Naive thymus-derived CD8-positive, alpha-beta T cell (primary cell): ENCODE measurements at places on chromosomes 11 and 22.

DNA sequence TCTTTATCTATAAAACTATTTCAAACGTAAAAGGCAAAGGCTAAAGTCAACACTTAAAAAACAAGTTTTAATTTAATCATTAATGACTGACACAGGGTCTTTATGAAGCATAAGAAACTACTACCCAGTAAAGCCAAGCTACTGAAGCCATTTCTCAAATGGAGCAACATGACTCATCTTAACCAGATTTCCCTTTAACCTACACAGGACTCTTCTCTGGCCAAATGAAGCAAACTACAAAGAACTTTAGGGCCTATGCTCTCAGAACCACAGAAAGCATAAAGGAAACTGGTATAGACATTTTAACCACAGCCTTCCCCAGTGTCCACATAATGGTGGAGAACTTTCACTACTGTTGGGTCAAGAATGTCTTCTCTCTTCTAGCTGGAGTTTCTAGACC is 34.7 kb downstream of the ALG9 start:
- H3K4me1 ChIP-seq, result peaks cover 3% of the 10 kb centered on the region
- no peak overlapping the region for H3K4me3 ChIP-seq
- H3K27me3 ChIP-seq, result no peaks in the 10 kb centered on the region

GRCh38 chr22:46473896-46474557 is 63.4 kb downstream of the CELSR1 start:
- no peak overlapping the region for H3K27ac ChIP-seq
- H3K36me3 ChIP-seq, result peaks cover 12% of the 10 kb centered on the region
- H3K27me3 ChIP-seq, result peaks cover 8% of the 10 kb centered on the region
- no peaks in the 10 kb centered on the region for H3K4me1 ChIP-seq
- DNase-seq, result no peak

DNA sequence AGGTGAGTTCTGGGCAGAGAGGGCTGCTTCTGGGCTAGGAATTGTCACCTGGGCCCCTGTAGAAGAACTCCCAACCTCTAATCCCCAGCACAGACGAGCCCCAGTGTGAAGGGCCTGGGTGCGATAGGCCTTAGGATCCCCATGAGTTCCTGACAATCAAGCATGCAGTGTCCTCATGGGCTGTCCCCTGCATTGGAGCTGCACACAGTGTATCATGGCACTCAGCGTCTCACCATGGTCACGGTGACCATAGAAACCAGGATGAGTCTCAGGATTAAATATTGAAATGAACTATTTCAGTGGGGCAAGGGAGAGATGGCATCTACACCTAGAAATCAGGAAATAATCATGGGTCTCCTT is 292 bp downstream of the SCGB2A1 start:
- no peak for DNase-seq
- peaks cover 21% of the 10 kb centered on the region for H3K27me3 ChIP-seq
- no peak overlapping the region for H3K4me3 ChIP-seq
- no peak overlapping the region for H3K27ac ChIP-seq
- no peaks in the 10 kb centered on the region for H3K4me1 ChIP-seq

GRCh38 chr11:87597725-87598124 is 560.0 kb downstream of the TMEM135 start:
- no peak overlapping the region for H3K4me3 ChIP-seq
- DNase-seq, result no peak
- no peaks in the 10 kb centered on the region for H3K4me1 ChIP-seq
- no peaks in the 10 kb centered on the region for H3K36me3 ChIP-seq
- no peak overlapping the region for H3K27ac ChIP-seq

DNA sequence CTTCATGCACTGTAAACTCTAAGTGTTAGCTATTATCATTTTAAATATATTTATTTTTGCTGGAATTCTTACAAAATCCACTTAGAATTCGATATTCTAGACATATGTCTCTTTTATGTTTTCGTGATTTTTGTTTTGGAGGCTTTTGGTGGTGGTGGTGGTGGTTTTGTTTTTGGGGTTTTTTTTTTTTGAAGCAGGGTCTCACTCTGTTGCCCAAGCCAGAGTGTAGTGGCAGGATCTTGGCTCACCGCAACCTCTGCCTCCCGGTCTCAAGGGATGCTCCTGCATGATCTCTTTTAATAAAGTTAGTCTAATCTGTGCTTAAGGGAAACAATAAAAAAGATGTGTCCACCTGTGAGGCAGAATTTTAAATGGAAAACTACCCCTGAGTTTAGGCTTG is 117.7 kb downstream of the MRTFA start:
- H3K27ac ChIP-seq, result peak overlapping the region; percentile 91
- H3K27me3 ChIP-seq, result no peaks in the 10 kb centered on the region
- H3K36me3 ChIP-seq, result no peaks in the 10 kb centered on the region
- peaks cover 32% of the 10 kb centered on the region for H3K4me1 ChIP-seq
- no peak for DNase-seq
- H3K4me3 ChIP-seq, result peak overlapping the region; percentile 76

- peaks cover 35% of the 10 kb centered on the region for H3K27me3 ChIP-seq
- no peak overlapping the region for H3K4me3 ChIP-seq
- H3K27ac ChIP-seq, result no peak overlapping the region
- peaks cover 9% of the 10 kb centered on the region for H3K36me3 ChIP-seq
- peaks cover 2% of the 10 kb centered on the region for H3K4me1 ChIP-seq
Measured at GRCh38 chr11:111909378-111909777, 2.2 kb downstream of the CRYAB start.

- H3K27me3 ChIP-seq, result no peaks in the 10 kb centered on the region
- H3K27ac ChIP-seq, result no peak overlapping the region
- H3K36me3 ChIP-seq, result no peaks in the 10 kb centered on the region
- DNase-seq, result no peak
- H3K4me3 ChIP-seq, result no peak overlapping the region
- no peaks in the 10 kb centered on the region for H3K4me1 ChIP-seq
Measured at GRCh38 chr11:126378763-126379162, 23.3 kb downstream of the ST3GAL4 start.

DNA sequence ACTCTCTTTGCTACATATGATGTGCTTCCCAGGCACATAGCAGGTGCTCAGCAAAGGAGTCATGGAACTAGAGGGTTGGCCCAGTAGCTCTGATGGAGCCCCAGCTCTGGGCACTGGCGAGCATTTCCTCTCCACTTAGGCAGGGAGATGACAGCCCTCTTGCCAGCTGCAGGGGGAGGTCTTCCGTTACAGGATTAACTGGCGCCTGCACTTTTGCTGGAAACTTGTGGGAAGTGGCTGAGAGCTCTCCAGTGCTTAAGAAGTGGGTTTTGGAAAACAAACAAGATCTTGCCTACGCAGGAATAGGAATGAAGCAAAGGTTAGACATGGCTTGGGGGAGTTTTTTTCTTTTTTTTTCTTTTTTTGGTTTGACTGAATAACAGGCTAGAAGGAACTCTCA is 75.5 kb downstream of the MICAL2 start:
- no peaks in the 10 kb centered on the region for H3K27me3 ChIP-seq
- no peak for DNase-seq
- H3K4me3 ChIP-seq, result no peak overlapping the region
- H3K4me1 ChIP-seq, result peaks cover 5% of the 10 kb centered on the region
- no peaks in the 10 kb centered on the region for H3K36me3 ChIP-seq

GRCh38 chr11:72642884-72643522 is 31.2 kb downstream of the PDE2A start:
- peak overlapping the region; percentile 73 for H3K4me3 ChIP-seq
- H3K27ac ChIP-seq, result no peak overlapping the region
- peak; percentile 71 for DNase-seq
- no peaks in the 10 kb centered on the region for H3K27me3 ChIP-seq
- H3K4me1 ChIP-seq, result no peaks in the 10 kb centered on the region

DNA sequence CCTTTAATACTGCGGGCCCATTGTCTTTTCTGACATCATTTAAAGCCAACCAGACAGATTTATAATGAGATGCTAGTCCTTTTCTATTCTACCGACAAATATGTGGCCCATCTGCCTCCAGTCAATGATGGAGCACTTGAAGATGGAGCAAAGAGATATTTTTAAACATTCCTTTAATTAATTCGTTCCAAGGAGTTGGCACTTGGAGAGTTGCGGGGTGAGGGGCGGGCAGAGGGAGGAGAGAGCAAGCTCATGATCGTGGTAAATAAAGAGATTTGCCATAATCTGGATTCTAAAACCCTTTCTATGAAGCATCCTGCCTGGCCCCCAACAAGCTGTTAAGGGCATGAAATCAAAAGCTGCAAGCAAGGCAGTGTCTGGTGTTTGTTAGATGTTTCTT is 5.0 kb downstream of the SLC1A2 start:
- no peak overlapping the region for H3K4me3 ChIP-seq
- no peak for DNase-seq
- H3K27ac ChIP-seq, result no peak overlapping the region
- H3K4me1 ChIP-seq, result peaks cover 5% of the 10 kb centered on the region

DNA sequence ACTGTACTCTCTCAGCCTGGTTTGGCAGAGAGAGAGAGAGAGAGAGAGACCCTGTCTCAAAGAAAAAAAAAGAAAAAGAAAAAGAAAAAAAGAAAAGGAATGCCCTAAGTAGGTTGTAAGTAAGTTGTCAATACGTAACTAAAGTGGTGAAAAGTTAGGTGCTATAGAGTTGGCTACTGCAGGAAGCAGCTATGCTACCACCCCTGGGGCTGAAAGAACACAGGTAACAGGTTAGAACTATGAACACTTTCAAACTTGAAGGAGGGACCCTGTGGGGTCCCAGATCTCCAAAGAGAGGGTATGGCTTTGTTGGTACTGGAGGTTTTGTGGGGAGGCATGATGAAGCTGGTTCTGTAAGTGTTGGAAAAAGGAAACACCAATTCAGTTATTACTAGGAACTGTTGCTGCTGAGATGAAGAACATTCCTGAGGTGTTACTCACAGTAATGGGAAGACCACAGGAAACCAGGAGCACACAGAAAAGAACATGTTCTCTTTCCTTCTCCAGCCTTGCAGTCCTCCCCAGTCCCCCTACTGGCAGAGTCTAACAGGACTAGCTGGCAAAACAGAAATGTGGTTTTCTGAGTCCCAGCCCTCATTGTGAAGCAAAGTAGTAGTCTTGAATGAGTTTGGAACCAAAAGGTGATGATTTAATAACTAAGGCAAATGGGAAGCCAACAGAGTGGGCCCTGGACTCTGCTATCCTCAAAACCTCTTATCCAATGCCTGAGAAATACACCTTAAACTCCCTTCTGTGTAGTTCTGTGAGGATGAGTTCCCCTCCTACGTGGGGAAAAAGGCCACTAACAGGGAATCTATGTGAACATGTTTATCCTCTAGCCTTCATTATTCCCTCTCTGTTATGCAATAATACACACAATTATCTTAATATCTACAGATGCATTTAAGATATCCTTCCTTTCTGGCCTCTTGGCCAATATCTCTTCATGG is 427.0 kb upstream of the DDI1 start:
- peaks cover 12% of the 10 kb centered on the region for H3K27me3 ChIP-seq
- H3K27ac ChIP-seq, result no peak overlapping the region
- DNase-seq, result no peak

- no peaks in the 10 kb centered on the region for H3K36me3 ChIP-seq
- no peak overlapping the region for H3K27ac ChIP-seq
- H3K27me3 ChIP-seq, result peaks cover 18% of the 10 kb centered on the region
Measured at GRCh38 chr22:47408409-47408808, 646.0 kb downstream of the TBC1D22A start.

DNA sequence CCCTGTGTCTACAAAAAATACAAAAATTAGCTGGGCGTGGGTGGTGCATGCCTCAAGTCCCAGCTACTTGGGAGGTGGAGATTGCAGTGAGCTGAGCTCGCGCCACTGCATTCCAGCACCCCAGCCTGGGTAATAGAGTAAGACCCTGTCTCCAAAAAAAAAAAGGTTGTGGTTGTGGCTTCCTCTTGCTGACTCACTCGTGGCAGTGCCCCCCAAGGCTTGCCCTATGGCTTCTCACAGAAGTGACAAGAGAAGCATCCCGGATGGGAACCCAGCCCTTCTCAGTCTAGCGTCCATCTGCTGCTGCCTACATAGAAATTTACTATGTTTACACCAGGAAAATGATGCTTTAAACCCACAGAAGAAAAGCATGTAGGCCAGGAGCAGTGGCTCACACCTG is 68.5 kb upstream of the PITPNB start:
- no peaks in the 10 kb centered on the region for H3K27me3 ChIP-seq
- H3K36me3 ChIP-seq, result no peaks in the 10 kb centered on the region
- DNase-seq, result no peak
- peaks cover 10% of the 10 kb centered on the region for H3K4me1 ChIP-seq
- H3K4me3 ChIP-seq, result no peak overlapping the region

- H3K27ac ChIP-seq, result peak overlapping the region; percentile 92
- no peaks in the 10 kb centered on the region for H3K36me3 ChIP-seq
- H3K4me1 ChIP-seq, result peaks cover 52% of the 10 kb centered on the region
- H3K4me3 ChIP-seq, result peak overlapping the region; percentile 95
- H3K27me3 ChIP-seq, result no peaks in the 10 kb centered on the region
Measured at GRCh38 chr11:118223992-118224391, 819 bp downstream of the JAML start.

- DNase-seq, result no peak
- peaks cover 13% of the 10 kb centered on the region for H3K27me3 ChIP-seq
- no peaks in the 10 kb centered on the region for H3K4me1 ChIP-seq
- H3K4me3 ChIP-seq, result no peak overlapping the region
- no peaks in the 10 kb centered on the region for H3K36me3 ChIP-seq
Measured at GRCh38 chr11:109390752-109391151, 31.2 kb upstream of the C11orf87 start.

- no peaks in the 10 kb centered on the region for H3K36me3 ChIP-seq
- DNase-seq, result no peak
- no peaks in the 10 kb centered on the region for H3K4me1 ChIP-seq
- no peak overlapping the region for H3K4me3 ChIP-seq
Measured at GRCh38 chr11:116061322-116061721, 557.1 kb upstream of the CADM1 start.

DNA sequence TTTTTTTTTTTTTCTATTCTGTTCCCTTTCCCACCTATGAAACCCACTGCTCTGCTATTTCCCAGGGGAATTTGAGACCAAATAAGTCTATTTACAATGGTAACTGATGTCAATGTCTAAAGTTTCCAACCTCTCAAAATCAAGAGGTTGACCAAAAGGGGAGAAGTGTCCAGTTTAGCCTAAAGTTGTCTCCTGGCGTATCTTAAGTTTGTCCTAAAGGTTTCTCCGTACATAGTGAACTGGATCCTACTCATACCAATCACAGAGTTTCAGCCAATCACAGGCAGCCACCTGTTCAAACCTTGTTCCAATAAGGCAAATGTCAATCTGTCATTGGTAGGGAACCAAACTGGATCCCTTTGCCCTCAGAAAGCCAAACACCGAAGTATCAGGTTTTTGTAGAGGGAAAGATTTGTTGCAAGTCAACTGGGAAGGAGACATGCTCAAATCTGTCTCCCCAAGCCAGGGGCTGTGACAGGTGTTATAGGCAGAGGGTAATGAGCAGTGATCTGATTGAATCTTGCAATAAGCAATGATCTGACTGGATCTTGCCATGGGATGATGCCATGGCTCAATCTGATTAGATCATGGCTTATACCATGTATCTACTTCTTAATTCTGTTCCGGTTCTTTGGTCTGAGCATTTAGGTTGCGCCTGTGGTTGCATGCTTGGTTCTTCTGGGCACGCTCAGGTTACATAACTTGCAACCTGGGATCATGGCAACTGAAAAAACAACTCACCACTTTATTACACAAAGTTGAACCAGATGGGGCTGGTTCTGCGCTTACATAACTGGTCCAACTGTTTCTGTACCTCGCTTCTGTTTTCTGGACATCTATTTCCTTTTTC is 1.1 kb upstream of the VPS37C start:
- H3K4me1 ChIP-seq, result peaks cover 51% of the 10 kb centered on the region
- DNase-seq, result peak; percentile 11
- H3K27me3 ChIP-seq, result no peaks in the 10 kb centered on the region
